ENCODE measurements at places on chromosomes 12 and 14. TPM values are rescaled to one million over a fixed set of nuclear protein-coding genes. Genes with fewer than 3 reads are reported as not detected.

PRMT5 gene
- polyA plus RNA-seq: 131 TPM

JPH4 gene
- polyA plus RNA-seq: 0.53 TPM

NR1H4 gene
- not detected for polyA plus RNA-seq

HAL gene
- not detected for polyA plus RNA-seq

CD27 gene
- 0.32 TPM for polyA plus RNA-seq

MYH6 gene
- polyA plus RNA-seq: 4,145 TPM

CRACR2A gene
- polyA plus RNA-seq: not detected

ATL1 gene
- 1.0 TPM for polyA plus RNA-seq

CIDEB gene
- polyA plus RNA-seq: not detected

RHOJ gene
- polyA plus RNA-seq: not detected

LRRC43 gene
- 2.0 TPM for polyA plus RNA-seq

PAX9 gene
- 0.32 TPM for polyA plus RNA-seq

FLRT2 gene
- 2.6 TPM for polyA plus RNA-seq

ESPL1 gene
- 4.8 TPM for polyA plus RNA-seq

BHLHE41 gene
- polyA plus RNA-seq: 0.46 TPM

RILPL2 gene
- 4.6 TPM for polyA plus RNA-seq

SMCO2 gene
- not detected for polyA plus RNA-seq

ARF6 gene
- 28.4 TPM for polyA plus RNA-seq

OR6C2 gene
- not detected for polyA plus RNA-seq

RIPK3 gene
- polyA plus RNA-seq: 0.81 TPM

CNTN1 gene
- 4.2 TPM for polyA plus RNA-seq

ATP2A2 gene
- polyA plus RNA-seq: 300 TPM

LRRIQ1 gene
- 6.9 TPM for polyA plus RNA-seq

SLC7A7 gene
- polyA plus RNA-seq: 1.9 TPM

FRMD6 gene
- 8.4 TPM for polyA plus RNA-seq

KRT71 gene
- not detected for polyA plus RNA-seq

TAMALIN gene
- 8.2 TPM for polyA plus RNA-seq

SPX gene
- 2.4 TPM for polyA plus RNA-seq

FBRSL1 gene
- 45.0 TPM for polyA plus RNA-seq

CRIP1 gene
- polyA plus RNA-seq: 203 TPM

SLC38A6 gene
- polyA plus RNA-seq: 5.7 TPM

A2ML1 gene
- not detected for polyA plus RNA-seq

MYH7 gene
- polyA plus RNA-seq: 117 TPM

SLCO1A2 gene
- 2.9 TPM for polyA plus RNA-seq

NOXRED1 gene
- polyA plus RNA-seq: not detected

GLI1 gene
- not detected for polyA plus RNA-seq

OVCH1 gene
- polyA plus RNA-seq: not detected

LRTM2 gene
- polyA plus RNA-seq: not detected

MARS1 gene
- 153 TPM for polyA plus RNA-seq

RFX4 gene
- not detected for polyA plus RNA-seq

EML5 gene
- polyA plus RNA-seq: 0.33 TPM

SLC4A8 gene
- 1.9 TPM for polyA plus RNA-seq

MANSC1 gene
- 5.3 TPM for polyA plus RNA-seq

DPF3 gene
- 25.9 TPM for polyA plus RNA-seq

RERGL gene
- polyA plus RNA-seq: not detected

AKAP3 gene
- 5.0 TPM for polyA plus RNA-seq
